ENCODE measurements at places on chromosomes 1 and 21. TPM values are rescaled to one million over a fixed set of nuclear protein-coding genes. Genes with fewer than 3 reads are reported as not detected.

Gene AKNAD1
- total RNA-seq: not detected

Gene LEPR
- total RNA-seq: 2.2 TPM

Gene LORICRIN
- total RNA-seq: not detected

Gene PAQR6
- total RNA-seq: 6.1 TPM

Gene KCNN3
- total RNA-seq: not detected

Gene TNFSF18
- not detected for total RNA-seq

Gene RAB7B
- not detected for total RNA-seq

Gene CACNA1S
- not detected for total RNA-seq

Gene NBL1
- 49.8 TPM for total RNA-seq

Gene WLS
- not detected for total RNA-seq

Gene ORC1
- 40.5 TPM for total RNA-seq

All from activated CD8-positive, alpha-beta memory T cell treated with anti-CD3 and anti-CD28 coated beads, Interleukin-2, amount 10 ng/mL, durations not matched to agents 7 days and 5 days (primary cell).